ENCODE measurements at places on chromosomes 12 and 14.

GRCh38 chr12:108911915-108912314 lies 32.0 kb downstream of the DAO start:
- H3K4me1 ChIP-seq = no peaks in the 10 kb centered on the region
- H3K27ac ChIP-seq = no peak overlapping the region

- H3K27ac ChIP-seq = no peak overlapping the region
- no peaks in the 10 kb centered on the region for H3K36me3 ChIP-seq
Observed at GRCh38 chr14:54331516-54331915, 65.3 kb upstream of the CDKN3 start.

DNA sequence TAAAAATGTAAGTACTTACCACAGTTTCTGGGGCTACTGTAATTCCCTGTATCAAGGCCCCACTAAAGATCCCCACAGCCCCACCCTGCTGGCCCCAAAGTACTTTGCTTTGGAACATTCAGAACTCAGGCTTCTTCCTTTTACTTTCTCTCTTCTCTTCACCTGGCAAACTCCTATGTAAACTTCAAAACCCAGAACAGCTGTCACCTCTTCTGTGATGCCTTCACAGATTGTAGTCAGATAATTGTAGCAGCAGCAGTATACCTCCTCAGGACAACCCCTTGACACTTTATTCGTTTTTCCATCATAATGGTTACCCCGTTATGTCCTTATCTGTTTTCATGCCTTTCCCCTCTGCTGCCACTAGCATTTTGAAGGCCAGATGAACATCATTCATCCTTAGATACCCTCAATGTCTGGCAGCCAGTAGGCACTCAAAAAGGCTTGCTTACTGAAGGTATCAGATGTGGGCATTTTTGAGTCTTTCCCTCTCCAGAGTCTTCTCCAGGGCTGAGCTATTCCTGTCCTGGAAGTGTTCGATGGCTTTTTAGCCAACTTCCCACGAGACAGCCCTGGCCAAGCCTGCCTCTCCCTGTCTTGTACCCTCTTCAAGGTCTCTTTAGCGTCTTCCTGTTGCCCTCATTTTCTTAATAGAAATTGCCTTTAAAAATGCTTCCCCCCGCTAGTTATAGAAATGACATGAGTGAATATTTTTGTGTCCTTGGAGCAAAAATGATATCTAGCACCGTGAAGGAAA lies 7.4 kb downstream of the PLBD2 start:
- H3K4me1 ChIP-seq = no peaks in the 10 kb centered on the region
- DNase-seq = no peak
- no peaks in the 10 kb centered on the region for H3K27me3 ChIP-seq

DNA sequence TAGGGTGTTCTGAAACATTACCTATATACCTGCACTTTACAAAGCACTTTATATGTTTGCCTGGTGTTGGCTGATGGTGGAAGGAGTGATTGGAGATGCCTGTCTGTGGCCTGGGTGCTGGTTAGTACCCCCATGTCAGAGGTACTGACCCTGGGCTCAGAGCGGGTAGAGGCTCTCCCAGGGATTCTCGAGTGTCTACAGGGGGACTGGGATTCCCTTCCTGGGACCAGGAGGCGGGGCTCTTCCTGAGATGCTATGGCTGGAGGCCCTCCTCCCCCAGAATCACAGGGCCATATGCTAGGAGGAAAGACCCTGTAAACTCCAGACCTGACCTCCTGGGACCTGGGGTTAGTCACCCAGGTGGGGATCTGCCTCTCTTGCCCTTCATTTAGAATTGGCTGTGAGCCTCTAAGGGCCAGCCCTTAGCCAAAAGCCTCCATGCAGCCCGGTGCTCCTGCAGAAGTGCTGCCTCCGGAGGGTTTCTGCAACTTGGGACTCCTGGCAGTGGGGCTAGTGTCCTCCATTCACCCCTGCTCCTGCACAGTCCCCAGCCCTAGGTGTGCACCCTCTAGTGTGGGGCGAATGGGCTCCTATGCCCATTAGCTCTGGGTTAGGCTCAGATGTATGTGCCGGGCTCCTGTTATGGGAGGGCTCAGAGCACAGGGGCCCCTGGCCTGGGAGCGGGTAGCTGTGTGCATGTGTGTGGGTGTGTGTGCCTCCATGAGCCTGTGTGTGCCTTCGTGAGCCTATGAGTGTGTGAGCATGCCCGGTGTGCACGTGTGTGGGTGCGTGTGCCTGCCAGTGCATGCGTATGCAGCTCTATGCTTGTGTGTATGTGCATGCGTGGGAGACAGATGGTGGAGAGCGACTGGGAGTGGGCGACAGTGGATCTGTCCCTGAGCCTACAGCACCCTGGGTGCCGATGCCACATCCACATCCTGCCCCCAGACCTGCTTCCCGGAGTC lies 36.6 kb downstream of the RTL1 start:
- H3K27ac ChIP-seq = no peak overlapping the region
- H3K27me3 ChIP-seq = no peaks in the 10 kb centered on the region
- no peak overlapping the region for H3K4me3 ChIP-seq
- no peaks in the 10 kb centered on the region for H3K36me3 ChIP-seq
- no peak for DNase-seq

DNA sequence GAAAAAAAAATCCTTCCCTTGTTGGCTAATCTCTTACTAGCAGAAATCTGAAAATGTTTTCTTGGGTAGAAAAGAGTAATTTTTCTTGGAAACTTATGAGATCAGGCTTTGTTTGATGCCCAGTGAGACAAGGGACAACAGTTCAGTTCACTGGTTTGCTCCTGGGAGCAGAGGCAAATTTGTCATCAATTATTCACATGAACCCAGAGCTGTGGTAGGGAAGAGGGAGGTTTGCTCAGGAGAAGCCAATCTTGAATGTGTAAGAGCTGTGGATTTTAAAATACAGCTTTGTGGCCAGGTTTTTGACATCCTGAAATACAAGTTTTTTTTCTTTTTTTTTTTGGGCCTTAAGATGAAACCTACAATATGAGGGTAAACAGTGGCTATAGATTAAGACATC lies 426.6 kb downstream of the ATP23 start:
- no peak for DNase-seq
- H3K4me3 ChIP-seq = no peak overlapping the region

GRCh38 chr12:61610143-61610542 lies 650.1 kb upstream of the USP15 start:
- H3K27me3 ChIP-seq = no peaks in the 10 kb centered on the region
- no peak overlapping the region for H3K27ac ChIP-seq
- H3K4me3 ChIP-seq = no peak overlapping the region
- DNase-seq = no peak
- no peaks in the 10 kb centered on the region for H3K36me3 ChIP-seq
- H3K4me1 ChIP-seq = no peaks in the 10 kb centered on the region

- H3K4me1 ChIP-seq = no peaks in the 10 kb centered on the region
- no peak overlapping the region for H3K27ac ChIP-seq
- no peak for DNase-seq
- H3K27me3 ChIP-seq = no peaks in the 10 kb centered on the region
- H3K4me3 ChIP-seq = no peak overlapping the region
- no peaks in the 10 kb centered on the region for H3K36me3 ChIP-seq
Observed at GRCh38 chr14:63134801-63135200, 69.4 kb upstream of the RHOJ start.

DNA sequence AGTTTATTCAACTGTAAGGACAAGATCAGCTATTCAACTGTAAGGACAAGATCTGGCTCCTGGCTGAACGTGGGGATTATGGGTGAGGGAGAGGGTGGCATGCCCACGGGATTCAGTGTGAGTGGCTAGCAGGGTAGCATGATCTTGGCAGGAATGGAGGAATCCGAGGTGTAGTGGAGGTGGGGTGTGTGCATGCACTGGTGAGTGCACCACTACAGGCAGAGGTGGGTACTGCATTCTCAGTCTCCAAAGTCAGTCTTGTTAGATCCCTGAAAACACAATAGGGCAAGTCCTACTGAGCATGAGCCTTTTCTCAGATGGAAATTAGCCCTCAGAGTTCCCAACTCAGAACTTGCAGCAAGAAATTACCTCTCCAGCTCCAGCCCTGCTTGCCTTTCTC lies 32.2 kb upstream of the DCD start:
- H3K4me1 ChIP-seq = peaks cover 12% of the 10 kb centered on the region
- H3K27me3 ChIP-seq = no peaks in the 10 kb centered on the region
- peak; percentile 24 for DNase-seq
- H3K27ac ChIP-seq = no peak overlapping the region
- H3K4me3 ChIP-seq = no peak overlapping the region

- H3K4me3 ChIP-seq = no peak overlapping the region
- no peak for DNase-seq
- H3K36me3 ChIP-seq = no peaks in the 10 kb centered on the region
- no peaks in the 10 kb centered on the region for H3K27me3 ChIP-seq
Observed at GRCh38 chr12:67669217-67669933, 20.8 kb downstream of the DYRK2 start.

- H3K27me3 ChIP-seq = no peaks in the 10 kb centered on the region
- H3K36me3 ChIP-seq = no peaks in the 10 kb centered on the region
- no peak within 1 kb of the TSS for H3K4me3 ChIP-seq
- no peak within 1 kb of the TSS for H3K27ac ChIP-seq
- no peaks in the 10 kb centered on the region for H3K4me1 ChIP-seq
Observed at GRCh38 chr12:110846615-110847566, at the start of gene CCDC63. CCDC63 (plus strand) TSS chr12:110846987; CDS start chr12:110852955, 5,968 bp downstream.

DNA sequence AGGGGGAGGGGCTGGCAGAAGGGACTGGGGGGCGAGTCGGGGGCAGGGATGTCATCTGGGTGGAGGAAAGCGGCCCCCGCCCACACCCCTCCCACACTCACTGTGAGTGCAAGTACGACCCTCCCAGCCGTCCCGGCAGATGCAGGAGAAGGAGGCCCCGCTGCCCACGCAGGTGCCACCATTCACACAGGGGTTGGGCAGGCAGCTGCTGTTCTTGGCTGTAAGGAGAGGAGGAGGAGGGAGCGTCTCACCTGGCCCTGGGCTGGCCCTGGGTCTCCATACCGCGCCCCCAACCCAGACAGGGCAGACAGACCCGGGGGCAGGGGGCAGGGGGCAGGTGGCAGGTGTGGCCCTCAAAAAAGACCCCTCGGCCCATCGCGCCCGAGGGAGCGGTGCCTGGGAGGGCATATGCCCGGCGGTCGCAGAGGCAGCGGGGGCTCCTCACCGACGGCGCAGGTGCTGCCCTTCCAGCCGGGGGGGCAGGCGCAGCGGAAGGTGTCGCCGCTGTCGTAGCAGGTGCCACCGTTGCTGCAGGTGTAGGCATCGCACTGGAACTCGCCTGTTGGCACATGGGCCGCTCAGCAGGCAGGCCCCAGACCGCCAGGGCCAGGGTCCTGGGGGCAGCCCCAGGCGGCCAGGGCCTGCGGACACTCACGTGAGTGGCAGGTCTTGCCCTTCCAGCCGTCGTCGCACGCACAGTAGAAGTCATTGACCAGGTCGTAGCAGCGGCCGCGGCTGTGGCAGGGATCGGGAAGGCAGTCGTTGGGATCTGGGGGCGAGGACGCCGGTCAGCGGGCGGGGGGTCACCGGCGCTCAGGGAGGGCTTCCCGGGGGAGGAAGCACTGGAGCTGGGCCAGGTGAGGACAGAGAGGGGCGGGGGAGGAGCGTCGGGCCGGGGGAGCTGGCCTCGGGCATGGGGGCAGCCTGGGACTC lies 20.6 kb downstream of the JAG2 start:
- H3K36me3 ChIP-seq = no peaks in the 10 kb centered on the region
- peaks cover 8% of the 10 kb centered on the region for H3K27me3 ChIP-seq
- no peaks in the 10 kb centered on the region for H3K4me1 ChIP-seq
